Cortex of kidney (tissue), 1 donor: ENCODE measurements at places on chromosomes 4 and X.

- DNase-seq: no peak
Observed at GRCh38 chrX:18353931-18354368, 538 bp downstream of the SCML2 start.

- DNase-seq: no peak
Observed at GRCh38 chrX:3598709-3599108, 114.7 kb downstream of the PRKX start.

DNA sequence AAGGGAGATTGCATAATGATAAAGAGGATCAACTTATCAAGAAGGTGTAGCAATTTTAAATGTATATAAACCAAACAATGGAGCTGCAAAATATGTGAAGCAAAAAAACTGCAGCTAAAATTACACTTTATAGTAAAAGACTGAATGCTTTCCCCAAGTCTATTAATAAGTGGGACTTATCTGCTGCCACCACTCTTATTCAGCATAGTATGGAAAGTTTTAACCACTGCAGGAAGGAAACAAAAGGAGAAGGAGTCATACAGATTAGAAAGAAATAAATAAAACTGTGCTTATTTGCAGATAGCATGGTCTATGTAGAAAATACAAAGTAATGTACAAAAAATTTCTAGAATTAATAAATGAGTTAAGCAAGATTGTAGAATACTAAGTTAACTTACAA lies 94.1 kb upstream of the GK2 start:
- DNase-seq: no peak

GRCh38 chr4:2462218-2462991 lies 6.5 kb upstream of the RNF4 start:
- DNase-seq: no peak

- no peak for DNase-seq
Observed at GRCh38 chrX:104697294-104697693, 131.3 kb downstream of the IL1RAPL2 start.

GRCh38 chr4:492412-492811 lies 6.5 kb downstream of the ZNF721 start:
- no peak for DNase-seq

DNA sequence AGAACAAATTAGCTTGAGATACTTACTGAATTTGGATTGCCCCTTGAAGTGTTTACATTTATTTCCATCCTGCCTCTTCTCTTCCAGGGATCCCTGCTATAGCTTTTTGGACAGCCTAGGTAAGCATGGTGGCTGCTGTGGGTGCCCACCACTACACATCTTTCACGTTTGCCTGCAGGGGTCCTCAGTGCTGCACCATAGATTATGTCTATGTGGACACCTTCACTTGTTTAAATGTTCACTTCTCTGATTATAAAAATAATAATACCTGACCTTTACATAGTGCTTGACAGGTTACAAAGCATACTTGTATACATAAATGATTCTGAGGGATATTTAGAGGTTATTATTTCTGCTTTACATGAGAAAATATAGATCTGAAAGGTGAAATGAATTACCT lies 67.9 kb upstream of the SLC4A4 start:
- DNase-seq: no peak

DNA sequence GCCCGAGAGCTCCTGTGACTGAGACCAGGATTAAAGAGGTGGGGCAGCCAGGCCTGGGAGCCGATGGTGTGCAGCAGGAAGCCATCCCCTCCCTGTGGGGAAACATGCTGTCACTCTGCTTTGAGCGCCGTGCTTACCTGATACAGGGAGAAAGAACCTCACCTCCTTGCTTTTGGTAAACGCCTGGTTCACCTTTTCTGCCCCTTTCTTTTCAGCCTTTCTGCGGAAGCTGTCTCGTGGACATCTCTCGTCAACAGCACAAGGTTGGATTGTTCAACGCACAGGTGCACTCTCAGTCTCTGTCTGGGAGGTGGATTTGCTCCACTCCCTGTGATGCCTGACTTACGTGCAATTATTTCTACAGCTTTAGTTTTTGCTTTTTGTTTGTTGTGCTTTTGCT lies 12.0 kb downstream of the ZFYVE28 start:
- DNase-seq: no peak

DNA sequence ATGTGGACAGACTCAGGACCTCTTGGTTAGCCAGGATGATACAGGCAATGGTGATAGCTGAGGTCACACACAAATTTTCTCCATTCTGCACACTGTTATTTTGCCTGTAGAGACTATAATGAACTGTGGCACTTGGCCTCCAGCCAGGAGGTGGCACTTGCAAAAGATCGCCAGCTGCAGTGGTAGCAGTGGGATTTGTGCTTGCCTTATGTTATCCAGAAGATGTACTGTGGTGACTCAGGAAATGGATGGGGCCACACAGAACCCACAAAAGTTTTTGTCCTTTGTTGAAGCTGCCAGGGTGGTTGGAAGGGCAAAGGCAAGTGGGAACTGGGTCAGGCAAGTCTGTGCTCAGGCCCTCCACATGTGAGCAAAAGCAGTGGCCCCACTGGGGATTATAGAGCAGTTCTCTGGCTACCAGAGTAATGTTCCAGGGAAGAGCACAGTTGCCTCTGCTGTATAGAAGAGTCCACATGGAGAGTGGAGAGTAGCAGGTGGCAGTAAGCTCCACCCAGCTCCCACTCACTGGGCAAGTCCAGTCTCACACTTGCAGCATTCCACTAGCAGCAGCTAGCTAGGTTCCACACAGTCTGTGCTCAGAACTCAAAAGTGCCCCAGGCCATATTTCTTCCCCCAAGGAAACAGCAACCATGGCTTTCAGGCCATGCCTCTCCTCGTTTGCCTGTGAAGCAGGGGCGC lies 5.9 kb upstream of the C4orf17 start:
- no peak for DNase-seq

DNA sequence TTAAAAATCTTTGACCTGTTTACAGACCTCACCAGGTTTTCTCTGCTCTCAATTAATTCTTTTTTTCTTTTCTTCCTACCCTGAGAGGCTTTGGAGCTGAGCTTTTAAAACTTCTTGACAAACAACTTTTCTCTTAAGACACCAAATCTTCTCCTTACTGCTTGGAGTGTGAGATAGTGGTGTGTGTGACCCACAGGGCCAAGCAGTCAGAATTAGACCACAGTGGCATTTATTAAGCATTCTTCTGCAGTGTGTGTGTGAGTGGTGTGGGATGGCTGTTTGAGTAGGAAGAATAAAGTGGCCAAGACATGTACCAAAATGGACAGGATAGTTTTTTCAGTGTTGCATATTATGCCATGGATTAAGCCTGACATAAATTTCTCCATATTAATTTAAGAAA lies 665.1 kb downstream of the RAPGEF2 start:
- DNase-seq: no peak

GRCh38 chrX:51837921-51838320 lies 55.5 kb upstream of the MAGED1 start:
- no peak for DNase-seq
